Stimulated activated CD4-positive, alpha-beta T cell treated with anti-CD3 and anti-CD28 coated beads, TNF-alpha, amount 100 ng/mL, for 24 hours (primary cell): ENCODE measurements at places on chromosomes 5 and 9.

DNA sequence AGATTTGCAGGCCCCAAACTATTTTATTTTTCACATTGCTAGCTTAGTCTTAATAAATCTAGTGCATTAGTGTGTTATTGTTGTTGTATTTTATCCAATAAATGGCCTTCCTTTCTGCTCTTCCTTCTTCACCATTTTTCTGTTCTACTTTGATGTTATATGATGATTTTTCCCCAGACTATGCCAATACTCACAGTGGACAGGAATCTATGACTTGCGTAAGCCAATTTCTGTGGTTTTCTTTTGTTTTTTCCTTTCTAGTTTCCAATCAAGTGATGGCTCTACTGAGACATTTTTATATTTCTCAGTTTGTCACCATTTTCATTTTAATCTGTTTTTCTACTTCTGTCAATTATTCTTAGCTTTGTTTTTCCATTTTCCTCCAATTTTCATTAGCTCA, 106.8 kb upstream of the FBXL7 start:
- no peak for DNase-seq

DNA sequence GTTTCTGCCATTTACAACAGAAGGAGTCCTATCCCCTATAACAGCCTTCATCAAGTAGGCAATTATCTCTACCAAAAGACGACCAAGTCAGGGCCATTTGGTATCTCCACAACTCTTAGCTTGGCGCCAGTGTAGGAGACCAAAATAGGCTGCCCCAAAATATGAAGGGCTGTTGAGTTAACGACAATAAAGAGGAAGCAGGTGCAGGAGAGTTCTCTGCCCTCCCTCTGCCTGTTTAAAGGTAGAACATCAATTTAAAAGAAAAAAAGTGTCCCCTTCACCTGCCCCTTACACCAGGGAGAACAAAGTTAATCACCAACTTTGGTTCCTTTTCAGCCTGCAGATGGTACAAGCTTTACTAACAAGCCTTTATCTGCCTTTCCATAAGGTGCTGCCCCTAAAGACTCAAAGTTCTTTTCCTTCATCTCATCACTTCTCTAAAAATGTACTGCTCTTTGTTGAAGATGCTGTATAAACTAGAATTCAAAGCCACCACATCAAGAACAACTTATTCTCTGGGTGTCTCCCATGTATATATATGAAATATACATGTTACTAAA, 33.3 kb downstream of the PPP1R2B start:
- DNase-seq = no peak

- DNase-seq = no peak
Measured at GRCh38 chr5:114363837-114364236, 2.0 kb downstream of the KCNN2 start.

DNA sequence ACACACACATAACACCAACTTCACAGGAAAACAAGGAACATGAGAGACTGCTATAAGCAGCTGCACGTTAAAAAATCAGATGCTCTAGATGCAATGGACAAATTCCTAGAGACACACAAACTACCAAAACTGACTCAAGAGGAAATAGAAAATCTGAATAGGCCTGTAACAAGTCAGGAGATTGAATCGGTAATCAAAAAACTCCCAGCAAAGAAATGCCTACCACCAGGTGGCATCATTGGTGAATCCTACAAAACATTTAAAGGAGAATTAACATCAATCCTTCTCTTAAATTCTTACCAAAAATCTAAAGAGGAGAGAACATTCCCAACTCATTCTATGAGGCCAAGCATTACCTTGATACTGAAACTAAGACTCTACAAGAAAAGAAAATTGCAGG, 54.9 kb downstream of the NDST1 start:
- DNase-seq = peak; percentile 6

- no peak for DNase-seq
Measured at GRCh38 chr5:177300236-177300880, 3.2 kb downstream of the RAB24 start.

DNA sequence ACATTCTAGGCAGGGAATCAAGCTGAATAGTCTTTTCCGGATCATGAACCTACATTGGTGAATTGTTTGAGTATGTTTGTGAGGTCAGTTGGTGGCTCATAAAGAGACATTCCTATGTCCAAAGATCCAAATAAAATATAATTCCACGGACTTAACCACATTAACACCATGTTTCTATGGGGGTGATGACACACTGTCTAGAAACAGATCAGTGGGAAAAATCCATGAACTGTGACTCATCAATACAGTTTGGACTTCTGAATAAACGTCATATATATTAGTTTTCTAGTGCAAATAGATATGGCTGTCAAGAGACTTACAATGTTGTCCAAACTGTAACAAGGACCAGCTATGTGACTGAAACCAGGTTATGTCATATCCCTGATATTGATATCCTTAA, 509.9 kb upstream of the TYRP1 start:
- no peak for DNase-seq

DNA sequence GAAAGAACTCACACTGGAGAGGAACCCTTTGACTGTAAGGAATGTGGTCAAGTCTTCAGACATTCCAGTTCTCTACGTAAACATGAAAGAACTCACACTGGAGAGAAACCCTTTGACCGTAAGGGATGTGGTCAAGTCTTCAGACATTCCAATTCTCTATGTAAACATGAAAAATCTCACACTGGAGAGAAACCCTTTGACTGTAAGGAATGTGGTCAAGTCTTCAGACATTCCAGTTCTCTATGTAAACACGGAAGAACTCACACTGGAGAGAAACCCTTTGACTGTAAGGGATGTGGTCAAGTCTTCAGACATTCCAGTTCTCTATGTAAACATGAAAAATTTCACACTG, 32.6 kb downstream of the MAPK9 start:
- DNase-seq = no peak

DNA sequence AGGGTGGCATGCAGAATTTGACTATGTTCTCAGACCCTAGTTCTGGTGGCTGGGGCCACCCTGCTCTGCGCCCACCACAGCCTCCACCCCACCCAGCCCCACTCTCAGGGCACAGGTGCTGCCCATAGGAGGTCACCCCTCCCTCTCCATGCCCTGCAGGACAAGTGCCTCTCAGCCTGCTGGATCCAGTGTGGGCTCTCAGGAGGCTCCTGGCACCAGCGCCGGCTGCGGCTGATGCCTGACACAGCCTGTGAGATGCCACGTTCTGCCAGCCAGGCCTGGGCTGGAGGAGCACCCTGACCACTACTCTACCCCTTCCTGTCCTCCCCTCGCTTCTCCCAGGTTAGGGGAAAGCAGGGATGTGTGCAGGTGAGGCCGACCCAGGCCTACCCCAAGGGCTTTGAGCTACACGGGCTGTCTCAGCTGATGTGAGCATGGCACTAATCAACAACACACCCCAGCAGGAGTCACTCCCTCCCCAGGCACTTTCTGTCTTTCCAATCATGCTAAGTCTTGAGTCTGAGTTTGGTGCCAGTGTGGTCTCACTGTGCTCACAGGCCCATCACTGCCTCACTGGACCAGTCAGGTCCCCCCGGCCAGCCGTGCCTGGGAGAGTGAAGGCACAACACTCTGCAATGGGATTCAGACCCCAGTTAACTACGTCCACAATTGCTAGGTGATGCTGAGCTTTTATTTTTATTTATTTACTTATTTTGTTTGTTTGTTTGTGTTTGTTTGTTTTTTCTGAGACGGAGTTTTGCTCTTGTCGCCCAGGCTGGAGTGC, 12.1 kb upstream of the BARX1 start:
- no peak for DNase-seq
